Stimulated activated CD4-positive, alpha-beta T cell treated with anti-CD3 and anti-CD28 coated beads, Interleukin-4, amount 100 ng/mL, for 1 hour (primary cell): ENCODE measurements at places on chromosomes 16 and 17.

DNA sequence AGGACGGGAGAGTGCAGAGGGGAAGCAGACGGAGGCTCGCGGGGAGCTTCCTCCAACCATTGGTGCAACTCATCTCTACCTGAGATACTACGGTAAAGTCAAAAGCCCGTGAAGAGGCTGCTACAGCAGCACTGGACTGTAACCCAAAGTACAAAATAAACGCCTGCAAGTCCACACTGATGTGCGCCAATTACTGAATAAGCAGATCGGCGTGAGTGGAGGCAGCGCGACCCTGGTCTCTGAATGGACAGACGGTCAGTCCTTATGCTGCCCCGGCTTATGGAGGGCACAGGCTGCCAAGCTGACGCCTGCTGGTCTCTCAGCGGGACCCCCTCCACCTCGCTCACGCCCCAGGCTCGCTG is 58.5 kb downstream of the LMF1 start:
- no peak for DNase-seq

DNA sequence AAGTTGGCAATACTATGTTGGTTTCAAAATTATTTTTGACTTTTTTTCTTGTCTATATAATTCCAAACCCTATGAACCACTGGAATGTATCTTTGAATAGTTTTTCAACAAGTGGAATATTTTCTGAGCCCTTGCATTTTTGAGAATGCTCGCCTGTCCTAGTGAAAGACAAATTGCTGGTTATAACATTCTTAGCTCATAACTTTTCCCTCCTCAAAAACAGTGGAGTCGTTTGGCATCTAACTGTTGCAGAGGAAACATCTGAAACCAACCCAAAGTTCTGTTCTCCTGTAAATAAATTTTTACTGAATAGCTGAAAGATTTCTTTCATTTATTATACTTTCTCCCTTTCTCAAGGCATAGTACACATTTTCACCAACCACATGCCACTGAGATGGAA is 11.3 kb upstream of the COX10 start:
- DNase-seq: no peak

GRCh38 chr16:87549627-87550494 is 52.4 kb upstream of the JPH3 start:
- DNase-seq: no peak

- DNase-seq: peak; percentile 6
These were observed 26.8 kb downstream of the GP2 start for GRCh38 chr16:20300312-20301097.

DNA sequence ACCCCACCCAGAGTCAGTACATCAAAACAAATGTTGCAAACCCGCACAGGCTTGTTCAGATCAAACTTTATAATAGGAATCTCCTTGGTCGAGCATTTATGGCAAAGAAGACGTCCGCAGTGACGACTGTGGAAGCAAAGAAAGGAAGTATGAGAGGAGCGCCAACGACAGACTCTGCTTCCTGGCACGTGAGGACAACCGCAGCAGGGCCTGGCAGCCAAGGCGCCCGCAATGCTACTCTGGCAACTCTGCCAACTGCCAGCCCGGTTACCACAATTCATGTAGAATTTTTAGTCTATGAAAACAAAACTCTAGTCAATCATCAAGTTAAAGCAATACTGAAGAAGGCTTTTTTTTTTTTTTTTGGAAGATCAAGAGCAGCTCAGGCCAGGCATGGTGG is 24.8 kb downstream of the CYB5D2 start:
- DNase-seq: no peak

- no peak for DNase-seq
These were observed 2.2 kb downstream of the MIEF2 start for GRCh38 chr17:18262641-18263040.

GRCh38 chr17:43595466-43595865 is 49.3 kb upstream of the ETV4 start:
- DNase-seq: no peak

DNA sequence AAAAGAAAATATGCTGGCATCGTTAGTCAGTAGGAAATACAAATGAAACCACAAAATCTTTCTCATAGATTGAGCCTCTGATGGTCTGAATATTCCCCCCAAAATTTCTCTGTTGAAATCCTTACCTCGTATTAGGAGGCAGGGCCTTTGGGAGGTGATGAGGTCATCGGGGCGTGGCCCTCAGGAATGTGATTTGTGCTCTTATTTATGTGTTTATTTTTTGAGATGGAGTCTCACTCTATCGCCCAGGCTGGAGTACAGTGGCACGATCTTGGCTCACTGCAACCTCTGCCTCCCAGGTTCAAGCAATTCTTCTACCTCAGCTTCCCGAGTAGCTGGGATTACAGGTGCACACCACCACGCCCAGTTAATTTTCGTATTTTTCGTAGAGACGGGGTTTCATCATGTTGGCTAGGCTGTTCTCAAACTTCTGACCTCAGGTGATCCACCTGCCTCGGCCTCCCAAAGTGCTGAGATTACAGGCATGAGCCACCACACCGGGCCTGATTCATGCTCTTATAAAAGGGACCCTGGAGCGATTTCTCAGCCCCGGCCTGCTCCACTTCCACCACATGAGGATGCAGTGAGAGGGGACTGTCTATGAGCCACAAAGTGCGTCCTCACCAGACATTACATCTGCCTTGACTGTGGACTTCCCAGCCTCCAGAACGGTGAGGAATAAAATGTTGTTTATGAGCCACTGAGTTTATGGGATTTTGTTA is 53.1 kb downstream of the DNAH17 start:
- no peak for DNase-seq

GRCh38 chr17:29607557-29608195 is 14.7 kb downstream of the ANKRD13B start:
- no peak for DNase-seq

- DNase-seq: no peak
These were observed 18.1 kb downstream of the CACNA1H start for GRCh38 chr16:1171001-1171400.

GRCh38 chr17:13338421-13338820 is 263.3 kb downstream of the HS3ST3A1 start:
- no peak for DNase-seq

GRCh38 chr16:12901204-12901596 is 198 bp upstream of the SHISA9 start:
- no peak for DNase-seq

DNA sequence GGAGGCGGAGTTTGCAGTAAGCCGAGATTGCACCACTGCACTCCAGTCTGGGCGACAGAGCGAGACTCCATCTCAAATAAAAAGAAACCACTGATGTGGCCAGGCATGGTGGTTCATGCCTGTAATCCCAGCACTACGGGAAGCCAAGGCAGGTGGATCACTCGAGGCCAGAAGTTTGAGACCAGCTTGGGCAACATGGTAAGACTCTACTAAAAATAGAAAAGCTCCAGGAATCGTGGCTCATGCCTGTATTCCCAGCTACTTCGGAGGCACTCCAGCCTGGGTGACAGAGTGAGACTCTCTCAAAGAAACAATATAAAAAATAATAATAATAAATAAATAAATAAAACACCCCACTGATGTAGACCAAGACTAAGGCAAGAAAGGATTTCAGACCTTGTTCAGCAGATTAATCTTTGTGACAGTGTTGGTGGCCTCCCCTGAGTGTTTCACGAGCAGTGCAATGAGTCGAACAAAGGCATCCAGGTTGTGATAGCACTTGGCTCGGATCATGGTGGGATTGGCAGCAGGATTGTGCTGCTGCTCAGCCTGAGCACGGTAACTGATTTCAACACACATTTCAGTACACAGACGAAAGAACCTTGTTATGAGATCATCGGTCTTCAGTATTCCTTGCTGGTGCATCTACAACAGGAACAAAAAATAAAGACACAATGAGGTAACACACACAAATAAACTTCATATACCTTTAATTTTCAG is 18.6 kb downstream of the SETD6 start:
- no peak for DNase-seq

GRCh38 chr17:64614266-64615027 is 47.7 kb downstream of the SMURF2 start:
- no peak for DNase-seq

GRCh38 chr17:72711521-72712310 is 380.8 kb downstream of the SLC39A11 start:
- DNase-seq: no peak

DNA sequence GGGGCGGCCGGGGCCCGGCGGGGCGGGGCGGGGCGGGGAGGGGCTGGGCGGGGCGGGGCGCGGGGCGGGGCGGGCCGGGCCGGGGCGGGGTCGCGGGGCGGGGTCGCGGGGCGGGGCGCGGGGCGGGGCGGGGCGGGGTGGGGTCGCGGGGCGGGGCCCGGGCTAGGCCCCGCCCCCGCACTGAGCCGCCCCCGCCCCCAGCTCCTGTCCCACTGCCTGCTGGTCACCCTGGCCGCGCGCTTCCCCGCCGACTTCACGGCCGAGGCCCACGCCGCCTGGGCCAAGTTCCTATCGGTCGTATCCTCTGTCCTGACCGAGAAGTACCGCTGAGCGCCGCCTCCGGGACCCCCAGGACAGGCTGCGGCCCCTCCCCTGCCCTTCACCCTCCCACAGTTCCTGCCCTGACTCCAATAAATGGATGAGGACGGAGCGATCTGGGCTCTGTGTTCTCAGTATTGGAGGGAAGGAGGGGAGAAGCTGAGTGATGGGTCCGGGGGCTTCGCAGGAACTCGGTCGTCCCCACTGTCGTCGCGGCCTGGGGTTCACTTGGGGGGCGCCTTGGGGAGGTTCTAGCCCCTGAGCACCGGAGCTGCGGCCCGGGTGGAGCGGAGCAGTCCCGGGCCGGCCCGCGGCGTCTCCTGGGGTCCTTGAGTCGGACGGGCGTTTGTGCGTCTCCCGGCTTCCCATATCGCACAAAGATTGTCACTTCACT is 795 bp upstream of the HBM start:
- DNase-seq: no peak

DNA sequence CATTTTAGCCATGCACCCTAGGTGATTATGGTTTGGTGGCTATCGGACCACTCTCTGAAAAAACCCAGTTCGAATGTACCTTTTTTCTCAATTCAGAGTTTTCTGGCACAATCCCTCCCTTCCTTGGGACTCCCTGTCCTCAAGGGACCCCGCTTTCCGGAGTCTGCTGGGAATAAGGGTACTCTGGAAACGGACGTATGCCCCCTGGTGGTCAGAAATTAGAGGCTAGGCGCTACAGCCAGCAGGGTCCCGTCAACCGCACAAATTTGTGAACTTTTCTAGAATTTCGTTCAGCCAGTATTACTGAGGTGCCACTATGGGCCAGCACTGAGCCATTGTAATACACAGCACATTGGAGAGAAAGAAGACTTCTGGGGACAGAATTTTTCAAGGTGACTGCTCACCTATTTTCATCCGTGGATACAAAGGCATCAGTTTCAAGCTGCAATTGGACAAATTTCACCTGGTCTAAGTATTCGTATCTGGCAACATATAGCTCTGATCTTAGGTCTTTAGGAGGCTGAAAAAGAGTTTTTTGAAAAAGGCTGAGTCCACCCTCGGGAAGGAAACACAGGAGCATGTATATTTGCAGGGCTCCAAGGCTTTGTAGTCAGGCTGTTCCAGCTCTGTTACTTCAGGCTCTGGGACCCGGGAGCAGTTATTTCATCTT is 27.1 kb upstream of the CRYBA1 start:
- DNase-seq: peak; percentile 65

- peak; percentile 15 for DNase-seq
These were observed 260.4 kb upstream of the TBX2 start for GRCh38 chr17:61139219-61139618.

DNA sequence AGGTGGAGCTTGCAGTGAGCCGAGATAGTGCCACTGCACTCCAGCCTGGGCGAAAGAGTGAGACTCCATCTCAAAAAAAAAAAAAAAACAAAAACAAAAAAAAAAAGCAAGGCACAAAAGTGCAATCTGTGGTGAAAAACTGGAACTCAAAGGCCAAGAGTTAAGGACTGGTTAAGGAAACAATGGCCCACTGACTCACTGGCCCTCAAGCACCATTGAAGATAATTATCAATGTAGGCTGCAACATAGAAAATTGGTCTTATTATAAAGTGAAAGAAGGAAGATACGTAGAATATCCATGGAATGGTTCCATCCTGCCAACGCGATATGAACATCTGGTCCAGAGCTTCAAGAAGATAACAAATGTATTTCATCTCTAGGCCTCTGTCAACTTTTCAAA is 444.2 kb downstream of the SOX9 start:
- no peak for DNase-seq

DNA sequence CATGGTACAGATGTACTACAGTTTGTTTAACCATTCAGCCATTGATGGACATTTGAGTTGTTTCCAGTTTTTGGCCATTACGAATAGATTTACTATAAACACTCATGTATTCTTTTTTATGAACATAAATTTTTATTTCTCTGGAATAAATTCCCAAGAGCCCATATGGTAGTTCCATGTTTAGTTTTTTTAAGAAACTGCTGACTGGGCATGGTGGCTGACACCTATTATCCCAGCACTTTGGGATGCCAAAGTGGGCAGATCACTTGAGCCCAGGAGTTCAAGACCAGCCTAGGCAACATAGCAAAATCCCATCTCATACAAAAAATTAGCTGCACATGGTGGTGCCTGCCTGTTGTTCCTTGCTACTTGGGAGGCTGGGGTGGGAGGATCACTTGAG is 30.3 kb downstream of the PRAC1 start:
- DNase-seq: no peak

DNA sequence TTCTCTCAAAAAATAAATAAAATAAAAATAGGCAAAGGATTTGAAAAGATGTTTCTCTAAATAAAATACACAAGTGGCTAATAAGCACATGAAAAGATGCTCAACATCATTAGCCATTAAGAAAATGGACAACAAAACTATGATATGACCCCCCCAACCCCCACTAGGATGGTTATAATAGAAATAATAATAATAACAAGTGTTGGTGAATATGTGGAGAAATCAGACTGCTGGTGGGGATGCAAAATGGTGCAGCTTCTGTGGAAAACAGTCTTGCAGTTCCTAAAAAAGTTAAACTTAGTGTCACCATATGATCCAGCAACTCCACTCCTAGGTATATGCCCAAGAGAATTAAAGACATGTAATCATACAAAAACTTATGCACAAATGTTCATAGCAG is 9.0 kb upstream of the MYCBPAP start:
- no peak for DNase-seq

- no peak for DNase-seq
These were observed 6.3 kb upstream of the ITGA3 start for GRCh38 chr17:50049636-50050035.

GRCh38 chr16:75537776-75538175 is 1.9 kb upstream of the CHST5 start:
- DNase-seq: no peak

DNA sequence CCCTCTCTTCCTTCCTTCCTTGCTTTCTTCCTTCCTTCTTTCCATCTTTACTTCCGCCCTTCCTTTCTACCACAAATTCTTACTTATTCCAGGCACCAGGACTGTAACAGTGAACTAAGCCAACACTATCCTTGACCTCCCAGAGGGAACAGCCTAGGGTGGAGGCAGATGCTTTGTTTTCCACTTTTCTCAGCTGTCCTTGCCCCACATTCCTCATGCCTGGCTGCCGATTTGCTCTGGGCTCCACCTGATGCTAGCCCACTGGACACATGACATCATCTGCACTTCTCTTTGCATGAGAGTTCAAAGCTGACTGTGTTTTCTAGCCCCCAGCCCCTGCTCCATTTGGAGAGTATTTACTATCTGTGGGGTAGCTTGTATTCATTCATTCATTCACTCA is 283.0 kb downstream of the MAF start:
- no peak for DNase-seq
